ENCODE measurements at places on chromosomes 7 and 10.

DNA sequence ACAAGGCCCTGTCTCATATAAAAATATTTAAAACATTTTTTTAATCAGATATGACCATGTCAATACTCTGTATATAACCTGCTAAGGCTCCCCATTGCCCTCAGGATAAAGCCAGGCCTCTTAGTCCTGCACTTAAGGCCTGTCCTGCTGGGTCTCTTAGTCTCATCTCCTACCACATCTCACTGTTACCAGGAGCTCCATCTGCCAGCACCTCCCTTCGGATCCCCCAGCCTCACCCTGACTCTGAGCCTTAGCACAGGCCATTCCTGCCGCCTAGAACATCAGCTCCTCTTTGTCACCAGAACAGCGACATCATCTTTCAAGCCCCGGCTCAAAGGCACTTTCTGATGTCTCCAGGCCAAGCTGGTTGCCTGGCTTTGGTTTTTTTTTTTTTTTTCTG, 25.7 kb upstream of the GTF2IRD1 start:
- no peak overlapping the region for H3K27ac ChIP-seq
- no peaks in the 10 kb centered on the region for H3K36me3 ChIP-seq
- no peak for DNase-seq
- no peaks in the 10 kb centered on the region for H3K27me3 ChIP-seq
- H3K4me3 ChIP-seq, result no peak overlapping the region

- H3K4me1 ChIP-seq, result peaks cover 20% of the 10 kb centered on the region
- no peaks in the 10 kb centered on the region for H3K27me3 ChIP-seq
- DNase-seq, result no peak
- peaks cover 24% of the 10 kb centered on the region for H3K36me3 ChIP-seq
- no peak overlapping the region for H3K4me3 ChIP-seq
- H3K27ac ChIP-seq, result peak overlapping the region; percentile 11
Observed at GRCh38 chr7:94591176-94591575, 64.8 kb downstream of the SGCE start.

DNA sequence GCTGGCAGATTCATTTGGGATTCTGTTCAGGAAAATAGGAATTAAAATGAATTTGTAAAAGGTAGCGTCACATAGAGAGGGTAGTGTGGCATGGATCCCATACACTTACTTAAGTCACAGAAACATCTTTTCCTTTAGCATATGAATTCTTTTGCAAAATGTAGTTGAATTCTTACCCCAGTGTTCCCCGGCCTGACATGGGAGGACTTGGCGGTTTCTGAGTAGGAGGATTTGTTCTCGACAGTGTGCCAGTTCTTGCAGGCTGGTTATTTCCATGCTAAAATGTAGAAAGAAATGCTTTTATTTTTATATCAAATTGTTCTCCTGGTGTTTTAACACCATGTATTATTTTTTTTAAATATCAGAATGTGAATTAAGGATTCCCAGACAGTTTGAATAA, 72.6 kb downstream of the PDSS1 start:
- H3K4me1 ChIP-seq, result no peaks in the 10 kb centered on the region
- H3K36me3 ChIP-seq, result peaks cover 14% of the 10 kb centered on the region
- no peaks in the 10 kb centered on the region for H3K27me3 ChIP-seq
- H3K27ac ChIP-seq, result no peak overlapping the region
- H3K4me3 ChIP-seq, result no peak overlapping the region

GRCh38 chr7:108805808-108806397, 236.2 kb downstream of the DNAJB9 start:
- peaks cover 2% of the 10 kb centered on the region for H3K4me1 ChIP-seq
- DNase-seq, result no peak
- H3K27me3 ChIP-seq, result no peaks in the 10 kb centered on the region
- H3K4me3 ChIP-seq, result no peak overlapping the region
- H3K36me3 ChIP-seq, result no peaks in the 10 kb centered on the region
- no peak overlapping the region for H3K27ac ChIP-seq

DNA sequence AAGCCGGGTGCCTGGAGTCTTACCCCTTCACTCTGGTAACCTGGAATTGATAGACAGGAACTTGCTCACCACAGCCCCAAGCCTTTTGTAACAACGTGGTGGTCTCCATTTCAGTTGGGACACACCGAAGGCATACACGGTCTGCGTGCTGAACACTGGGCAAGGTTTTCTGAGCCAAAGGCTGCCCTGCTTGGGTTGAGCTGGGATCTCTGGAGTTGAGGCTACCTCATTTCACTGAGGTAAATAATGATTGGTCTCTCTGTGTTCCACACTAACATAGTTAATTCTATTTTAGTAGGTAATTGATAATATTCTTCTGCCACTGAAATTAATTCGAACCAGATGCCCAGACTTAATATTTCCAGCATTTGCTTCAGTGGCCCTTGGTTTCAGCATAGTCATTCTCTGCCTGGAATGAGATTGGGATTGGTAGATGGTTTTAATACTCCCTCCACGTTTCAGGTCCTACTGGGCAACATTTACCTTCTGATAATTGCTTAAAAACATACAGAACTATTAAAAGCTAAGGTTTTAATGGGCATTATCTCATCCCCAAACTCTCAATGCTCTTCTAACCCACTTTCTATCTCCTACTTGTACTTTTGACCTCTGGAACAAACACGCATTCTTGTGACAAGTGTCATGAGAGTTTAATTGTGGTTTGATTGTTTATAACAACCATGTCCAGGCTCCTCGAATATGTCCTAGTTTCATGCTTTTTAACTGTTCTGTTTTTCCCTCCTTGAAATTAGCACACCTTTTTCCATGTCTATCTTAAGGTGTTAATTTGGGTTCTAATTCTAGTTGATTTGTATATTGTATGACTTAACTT, 202.3 kb upstream of the KLF6 start:
- no peak for DNase-seq
- peaks cover 3% of the 10 kb centered on the region for H3K36me3 ChIP-seq
- H3K27ac ChIP-seq, result no peak overlapping the region
- H3K4me1 ChIP-seq, result peaks cover 43% of the 10 kb centered on the region
- no peak overlapping the region for H3K4me3 ChIP-seq
- H3K27me3 ChIP-seq, result no peaks in the 10 kb centered on the region

- H3K27ac ChIP-seq, result peak overlapping the region; percentile 89
- H3K4me3 ChIP-seq, result peak overlapping the region; percentile 69
- H3K27me3 ChIP-seq, result no peaks in the 10 kb centered on the region
- H3K4me1 ChIP-seq, result peaks cover 20% of the 10 kb centered on the region
- peak; percentile 34 for DNase-seq
Observed at GRCh38 chr10:19488592-19489280, 327.5 kb upstream of the PLXDC2 start.

GRCh38 chr7:116290740-116291139, 80.4 kb downstream of the TES start:
- H3K27ac ChIP-seq, result no peak overlapping the region
- no peak overlapping the region for H3K4me3 ChIP-seq
- no peak for DNase-seq
- no peaks in the 10 kb centered on the region for H3K4me1 ChIP-seq

GRCh38 chr7:119374436-119374835, 898.5 kb upstream of the KCND2 start:
- no peak overlapping the region for H3K4me3 ChIP-seq
- H3K36me3 ChIP-seq, result no peaks in the 10 kb centered on the region
- H3K27me3 ChIP-seq, result peaks cover 4% of the 10 kb centered on the region
- no peak overlapping the region for H3K27ac ChIP-seq
- no peak for DNase-seq
- H3K4me1 ChIP-seq, result no peaks in the 10 kb centered on the region

All from mesothelial cell of epicardium (in vitro differentiated cells).